ENCODE measurements at places on chromosomes 4 and X. TPM values are rescaled to one million over a fixed set of nuclear protein-coding genes. Genes with fewer than 3 reads are reported as not detected.

USP38 gene
- total RNA-seq = 26.0 TPM

HPSE gene
- total RNA-seq = 3.3 TPM

DUSP21 gene
- not detected for total RNA-seq

DUSP9 gene
- 0.28 TPM for total RNA-seq

PORCN gene
- total RNA-seq = 12.8 TPM

DNA sequence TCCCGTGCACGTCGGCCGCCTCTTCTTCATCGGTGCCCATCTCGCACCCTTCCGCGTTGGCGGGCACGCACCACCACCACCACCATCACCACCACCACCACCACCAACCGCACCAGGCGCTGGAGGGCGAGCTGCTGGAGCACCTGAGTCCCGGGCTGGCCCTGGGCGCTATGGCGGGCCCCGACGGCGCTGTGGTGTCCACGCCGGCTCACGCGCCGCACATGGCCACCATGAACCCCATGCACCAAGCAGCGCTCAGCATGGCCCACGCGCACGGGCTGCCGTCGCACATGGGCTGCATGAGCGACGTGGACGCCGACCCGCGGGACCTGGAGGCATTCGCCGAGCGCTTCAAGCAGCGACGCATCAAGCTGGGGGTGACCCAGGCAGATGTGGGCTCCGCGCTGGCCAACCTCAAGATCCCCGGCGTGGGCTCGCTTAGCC is 1.4 kb downstream of the POU4F2 start:
- H3K27me3 ChIP-seq = peaks cover 25% of the 10 kb centered on the region
- H3K4me3 ChIP-seq = no peak overlapping the region
- H3K4me1 ChIP-seq = peaks cover 8% of the 10 kb centered on the region
- H3K36me3 ChIP-seq = no peaks in the 10 kb centered on the region
- DNase-seq = no peak

DNA sequence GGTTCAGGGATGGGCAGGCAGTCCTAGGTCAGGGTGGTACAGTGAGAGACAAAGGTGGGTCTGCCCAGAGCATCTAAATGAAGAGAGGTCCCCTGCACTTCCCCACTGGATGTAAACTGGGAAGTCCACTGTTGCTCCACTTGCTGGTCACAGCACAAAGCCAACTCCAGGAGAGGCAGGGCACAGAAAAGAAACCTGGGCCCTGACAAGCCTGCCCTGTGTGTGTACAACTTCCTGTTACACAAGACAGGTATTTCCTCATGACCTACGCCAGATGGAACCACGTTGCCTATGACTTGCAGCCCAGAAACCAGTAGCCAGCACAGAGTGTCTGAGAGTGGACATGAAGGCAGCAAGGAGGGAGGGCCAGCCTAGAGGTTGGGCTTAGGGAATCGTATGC is 161.8 kb downstream of the SH3KBP1 start:
- H3K4me1 ChIP-seq = no peaks in the 10 kb centered on the region
- H3K36me3 ChIP-seq = no peaks in the 10 kb centered on the region
- H3K27me3 ChIP-seq = no peaks in the 10 kb centered on the region
- DNase-seq = no peak
- no peak overlapping the region for H3K27ac ChIP-seq

GRCh38 chrX:50169717-50170116 is 31.1 kb downstream of the AKAP4 start:
- peaks cover 4% of the 10 kb centered on the region for H3K27me3 ChIP-seq
- H3K36me3 ChIP-seq = no peaks in the 10 kb centered on the region
- no peak overlapping the region for H3K4me3 ChIP-seq
- no peak for DNase-seq
- no peak overlapping the region for H3K27ac ChIP-seq
- H3K4me1 ChIP-seq = no peaks in the 10 kb centered on the region

- no peak for DNase-seq
- H3K4me3 ChIP-seq = no peak overlapping the region
- no peaks in the 10 kb centered on the region for H3K36me3 ChIP-seq
- peaks cover 8% of the 10 kb centered on the region for H3K27me3 ChIP-seq
These were observed 11.0 kb upstream of the FGG start for GRCh38 chr4:154623436-154623835.

- no peaks in the 10 kb centered on the region for H3K27me3 ChIP-seq
- DNase-seq = no peak
- no peaks in the 10 kb centered on the region for H3K4me1 ChIP-seq
These were observed 10.4 kb upstream of the MSX1 start for GRCh38 chr4:4849106-4849505.

DNA sequence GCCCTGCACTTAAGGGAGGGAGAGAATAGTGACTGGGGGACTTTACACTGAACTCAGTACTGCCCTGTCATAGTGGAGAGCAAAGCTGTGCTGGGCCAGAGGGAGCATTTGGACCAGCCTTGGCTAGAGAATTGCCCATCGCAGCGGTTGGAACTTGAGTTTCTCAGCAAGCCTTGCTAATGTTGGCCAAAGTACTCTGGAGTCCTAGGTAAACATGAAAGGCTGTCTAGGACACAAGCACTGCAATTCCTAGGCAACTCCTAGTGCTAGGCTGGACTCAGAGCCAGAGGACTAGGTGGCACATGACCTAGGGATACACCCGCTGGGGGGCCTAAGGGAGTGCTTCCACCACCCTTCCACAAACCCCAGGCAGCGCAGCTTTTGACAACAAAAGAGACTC is 15.0 kb downstream of the MED14 start:
- peaks cover 25% of the 10 kb centered on the region for H3K27me3 ChIP-seq
- no peak overlapping the region for H3K4me3 ChIP-seq
- DNase-seq = no peak
- peaks cover 2% of the 10 kb centered on the region for H3K36me3 ChIP-seq

DNA sequence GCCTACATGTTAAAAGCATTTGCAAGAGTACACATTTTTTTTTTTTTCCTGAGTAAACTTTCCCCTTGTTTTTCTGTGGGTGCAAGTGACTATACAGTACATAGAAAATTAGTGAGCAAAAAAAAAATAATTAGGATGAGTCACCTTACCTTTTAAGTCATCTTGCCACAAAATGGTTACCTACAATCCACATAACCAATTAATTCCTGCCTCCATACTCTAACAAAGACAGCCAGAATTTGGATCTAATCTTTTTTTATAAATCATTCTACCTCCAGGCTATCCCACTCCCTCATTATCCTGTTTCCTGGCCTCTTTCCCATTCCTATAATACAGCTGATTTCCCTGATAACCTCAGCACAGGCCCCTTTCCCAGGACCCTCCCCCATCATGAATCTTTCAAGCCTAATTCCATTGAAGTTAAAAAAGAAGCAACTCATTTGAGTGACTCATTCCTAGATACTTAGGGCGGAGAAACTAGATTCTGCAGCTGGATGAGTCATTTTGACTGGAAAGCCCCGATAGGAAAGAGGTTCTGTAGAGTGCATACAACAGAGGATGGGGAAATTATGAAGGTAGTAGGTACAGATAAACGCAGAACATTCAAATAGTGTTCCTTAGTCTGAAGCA is 128.2 kb downstream of the C4orf51 start:
- H3K4me1 ChIP-seq = peaks cover 3% of the 10 kb centered on the region
- peaks cover 1% of the 10 kb centered on the region for H3K36me3 ChIP-seq

GRCh38 chr4:143347484-143348111 is 10.9 kb downstream of the GAB1 start:
- no peak overlapping the region for H3K27ac ChIP-seq
- no peak overlapping the region for H3K4me3 ChIP-seq
- H3K27me3 ChIP-seq = no peaks in the 10 kb centered on the region
- H3K4me1 ChIP-seq = peaks cover 38% of the 10 kb centered on the region
- no peak for DNase-seq

GRCh38 chrX:54166915-54167314 is 16.1 kb downstream of the FAM120C start:
- no peaks in the 10 kb centered on the region for H3K27me3 ChIP-seq
- H3K4me1 ChIP-seq = no peaks in the 10 kb centered on the region
- H3K27ac ChIP-seq = no peak overlapping the region
- no peak overlapping the region for H3K4me3 ChIP-seq

DNA sequence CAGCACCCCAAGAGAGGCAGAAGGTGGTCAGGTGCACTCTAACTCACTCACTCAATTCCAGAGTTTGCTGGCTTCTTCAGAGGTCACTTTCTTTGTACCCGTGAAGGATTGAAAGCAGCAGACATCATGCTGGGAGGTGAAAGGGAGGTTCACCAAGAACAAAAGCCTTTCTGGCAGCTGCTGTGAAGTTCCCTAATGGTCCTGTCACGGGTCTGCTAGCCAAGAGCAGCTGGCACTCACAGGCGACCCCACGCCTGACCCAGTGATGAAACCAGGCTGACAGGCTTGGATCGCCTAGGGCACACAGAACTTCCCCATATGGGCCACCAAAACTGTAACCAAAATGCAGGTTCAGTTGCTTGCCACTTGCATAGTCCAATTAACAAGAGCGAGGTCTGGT is 11.8 kb downstream of the NUDT11 start:
- H3K27ac ChIP-seq = no peak overlapping the region
- H3K4me1 ChIP-seq = no peaks in the 10 kb centered on the region
- no peaks in the 10 kb centered on the region for H3K27me3 ChIP-seq
- no peak overlapping the region for H3K4me3 ChIP-seq
- DNase-seq = no peak

GRCh38 chrX:86149119-86149518 is 868 bp downstream of the DACH2 start:
- H3K27ac ChIP-seq = no peak overlapping the region
- no peak overlapping the region for H3K4me3 ChIP-seq
- peaks cover 40% of the 10 kb centered on the region for H3K27me3 ChIP-seq
- H3K36me3 ChIP-seq = no peaks in the 10 kb centered on the region
- H3K4me1 ChIP-seq = no peaks in the 10 kb centered on the region
- DNase-seq = no peak

DNA sequence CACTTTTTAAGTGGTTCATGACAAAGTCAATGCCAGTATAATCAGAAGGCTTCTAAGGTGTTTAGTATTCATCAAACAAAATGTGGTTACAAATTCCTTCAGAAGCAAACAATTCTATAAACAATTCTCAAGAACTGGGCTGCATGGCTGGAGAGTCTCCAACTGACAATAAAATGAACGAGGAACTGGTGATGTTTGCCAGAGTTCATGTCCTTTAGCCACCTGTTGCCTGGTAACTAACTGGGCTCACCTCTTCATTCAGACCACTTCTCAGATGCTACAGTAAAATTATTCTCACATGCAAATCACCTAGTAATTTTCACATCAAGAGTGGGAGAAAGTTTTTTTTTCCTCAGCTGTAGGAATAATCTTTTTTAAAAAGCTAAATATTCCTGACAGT is 53.3 kb downstream of the CAMK2D start:
- no peaks in the 10 kb centered on the region for H3K4me1 ChIP-seq
- H3K36me3 ChIP-seq = no peaks in the 10 kb centered on the region
- no peak overlapping the region for H3K27ac ChIP-seq

DNA sequence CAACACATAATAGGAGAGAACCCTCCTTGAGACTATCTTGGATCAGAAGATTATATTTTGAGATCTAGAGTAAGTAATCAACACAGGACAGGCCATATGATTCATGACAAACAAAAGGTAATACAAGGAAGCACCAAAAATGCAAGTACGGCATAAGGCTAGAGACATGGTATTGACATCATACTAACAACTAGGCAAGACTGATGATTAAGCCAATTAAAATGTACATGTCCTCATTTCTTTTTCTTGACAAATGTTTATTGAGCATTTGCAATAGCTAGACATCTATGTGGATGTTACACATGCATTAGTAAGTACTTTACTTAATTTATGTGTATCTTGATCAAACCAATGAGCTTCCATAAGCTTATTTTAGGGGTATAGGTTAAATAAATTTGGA is 695.7 kb upstream of the GALNTL6 start:
- no peaks in the 10 kb centered on the region for H3K36me3 ChIP-seq
- H3K4me3 ChIP-seq = no peak overlapping the region
- H3K27me3 ChIP-seq = no peaks in the 10 kb centered on the region

GRCh38 chrX:50459615-50460014 is 11.0 kb downstream of the DGKK start:
- peaks cover 32% of the 10 kb centered on the region for H3K27me3 ChIP-seq
- H3K4me1 ChIP-seq = no peaks in the 10 kb centered on the region
- no peaks in the 10 kb centered on the region for H3K36me3 ChIP-seq
- H3K27ac ChIP-seq = no peak overlapping the region
- H3K4me3 ChIP-seq = no peak overlapping the region

DNA sequence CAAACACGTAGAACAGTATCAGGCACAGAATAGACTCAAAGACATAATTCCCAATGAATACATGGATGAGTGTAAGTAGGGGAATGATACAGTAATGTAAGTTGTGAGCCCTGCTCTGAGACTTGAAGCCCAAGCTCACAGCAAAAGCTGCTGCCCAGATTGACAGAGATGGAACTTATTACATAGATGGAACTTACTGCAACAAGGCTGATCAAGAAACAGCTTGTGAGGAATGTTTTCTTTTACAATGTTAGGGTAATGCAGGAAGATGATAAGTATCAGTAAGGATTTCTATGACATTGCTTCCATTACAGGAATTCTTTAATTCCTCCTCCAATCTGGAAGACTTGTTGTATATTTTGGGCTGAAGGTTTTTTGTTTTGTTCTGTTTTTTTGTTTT is 278.4 kb downstream of the IL15 start:
- H3K36me3 ChIP-seq = no peaks in the 10 kb centered on the region
- DNase-seq = no peak
- H3K4me1 ChIP-seq = no peaks in the 10 kb centered on the region
- no peak overlapping the region for H3K4me3 ChIP-seq
- no peaks in the 10 kb centered on the region for H3K27me3 ChIP-seq
- H3K27ac ChIP-seq = no peak overlapping the region

DNA sequence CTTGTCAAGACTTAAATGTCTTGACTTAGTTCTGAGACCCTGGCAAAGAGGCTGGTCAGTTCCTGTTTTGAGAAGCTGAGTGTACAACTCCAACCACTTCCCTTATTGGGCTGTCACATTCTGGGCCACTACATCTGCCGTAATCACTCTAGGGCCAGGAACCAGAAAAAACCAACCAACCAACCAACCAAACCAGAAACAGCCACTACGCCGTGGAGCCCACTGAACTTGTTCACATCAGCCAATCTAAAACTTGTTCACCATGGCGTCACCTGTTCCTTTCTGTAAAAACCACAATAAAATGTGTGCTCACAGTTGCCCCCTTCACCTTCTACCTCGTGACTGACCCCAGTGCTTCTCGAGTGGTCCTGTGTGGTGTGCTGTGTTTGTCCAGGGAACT is 107.3 kb downstream of the JADE1 start:
- peaks cover 1% of the 10 kb centered on the region for H3K36me3 ChIP-seq
- H3K27me3 ChIP-seq = no peaks in the 10 kb centered on the region
- H3K27ac ChIP-seq = peak overlapping the region; percentile 79
- DNase-seq = peak; percentile 14

DNA sequence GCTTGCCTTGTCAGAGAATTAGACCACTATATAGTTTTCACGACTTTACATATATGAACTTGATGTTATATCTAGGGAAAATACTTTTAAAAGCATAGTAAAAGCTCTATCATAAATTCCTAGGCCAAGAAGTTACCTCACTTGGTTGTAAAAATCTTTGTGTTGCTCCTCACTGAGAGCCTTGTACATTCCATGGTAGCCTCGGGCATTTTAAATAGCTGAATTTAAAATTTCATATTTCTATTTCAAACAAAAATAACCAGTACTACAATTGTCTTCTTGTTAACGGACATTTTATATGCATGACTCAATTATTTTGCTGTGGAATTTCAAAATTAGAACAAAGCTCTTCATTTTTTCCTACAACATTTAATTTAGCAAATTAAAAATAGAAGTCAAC is 107.6 kb downstream of the MID1 start:
- DNase-seq = no peak
- no peaks in the 10 kb centered on the region for H3K4me1 ChIP-seq
- H3K27me3 ChIP-seq = no peaks in the 10 kb centered on the region
- no peak overlapping the region for H3K4me3 ChIP-seq
- H3K36me3 ChIP-seq = no peaks in the 10 kb centered on the region

Measured in lung (tissue), 17 donors.